ENCODE measurements at places on chromosomes 3 and 15.
A peak's percentile ranks its signal among the peaks of the same experiment; 100 is the strongest.

- peak; percentile 40 for DNase-seq
Measured at GRCh38 chr15:89855948-89856347, 37.8 kb downstream of the AP3S2 start.

- no peak for DNase-seq
Measured at GRCh38 chr15:33155691-33156420, 38.7 kb downstream of the FMN1 start.

DNA sequence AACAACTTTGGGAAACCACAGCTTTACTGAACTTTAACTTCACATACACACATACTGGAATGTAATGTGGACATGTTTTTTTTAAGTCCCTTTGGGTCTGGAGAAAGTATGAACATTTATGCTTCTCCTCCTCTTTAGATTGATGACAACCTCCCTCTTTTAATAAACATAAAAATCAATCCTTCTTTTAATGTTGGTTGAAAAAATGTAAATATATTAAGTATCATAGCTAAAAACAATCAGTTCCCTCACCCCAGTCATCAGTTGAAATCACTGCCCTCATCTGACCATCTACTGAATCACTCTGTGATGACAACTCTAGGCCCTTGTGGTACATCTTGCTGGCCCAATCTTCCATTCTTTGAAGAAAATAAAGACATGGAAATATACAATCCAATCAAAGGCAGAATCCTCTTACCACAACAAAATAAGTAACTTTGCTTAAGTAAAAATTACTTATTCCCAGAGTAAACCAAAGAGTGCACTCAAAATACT lies 6.4 kb downstream of the AAGAB start:
- DNase-seq: no peak

- no peak for DNase-seq
Measured at GRCh38 chr3:62135741-62136140, 237.6 kb downstream of the FEZF2 start.

DNA sequence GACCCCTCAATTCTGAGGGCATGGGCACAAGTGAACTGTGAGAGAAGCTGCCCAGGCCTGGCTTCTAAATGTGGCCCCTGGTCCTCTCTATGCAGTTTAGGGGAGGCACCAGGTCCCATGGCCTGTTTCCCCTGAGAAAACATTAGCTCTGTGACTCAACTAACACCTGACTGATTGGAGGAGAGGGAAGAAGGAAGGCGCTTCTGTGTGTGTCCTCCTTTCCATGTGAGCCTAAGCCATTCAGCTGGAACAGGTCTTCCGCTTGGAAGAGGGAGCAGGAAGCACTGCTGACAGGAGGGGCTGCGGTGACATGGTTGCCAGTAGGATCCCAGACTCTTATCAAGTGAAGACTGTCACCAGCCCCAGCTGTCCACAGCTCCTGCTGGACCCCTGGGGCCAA lies 79.5 kb downstream of the MYLK start:
- DNase-seq: no peak

GRCh38 chr15:85361323-85361722 lies 19.1 kb upstream of the AKAP13 start:
- DNase-seq: no peak

DNA sequence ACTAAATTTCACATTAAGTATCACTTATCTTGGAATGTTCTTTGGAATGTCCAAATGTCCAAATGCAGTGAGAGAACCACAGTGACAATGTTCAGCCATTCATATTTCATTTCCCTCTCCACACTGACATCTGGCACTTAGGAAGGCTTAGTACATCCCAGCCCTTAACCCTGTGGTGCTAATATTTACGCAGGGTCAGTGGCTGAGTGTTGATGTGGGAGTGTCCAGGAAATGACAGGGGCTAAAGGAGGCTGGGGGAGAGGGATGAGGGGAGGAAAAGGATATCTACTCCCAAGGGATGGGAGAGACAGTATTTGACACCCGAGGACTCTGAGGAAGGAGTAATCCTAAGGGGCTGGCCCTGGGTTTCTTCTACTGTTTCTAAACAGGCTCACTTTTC lies 14.1 kb upstream of the CCR4 start:
- DNase-seq: no peak

- DNase-seq: no peak
Measured at GRCh38 chr3:193488741-193489140, 66.0 kb downstream of the ATP13A4 start.
